ENCODE measurements at places on chromosomes 4 and X.

GRCh38 chr4:165873298-165874071 is 448 bp downstream of the TLL1 start:
- DNase-seq, result no peak

- DNase-seq, result no peak
These were observed 12.7 kb downstream of the ART3 start for GRCh38 chr4:76087007-76087769.

- no peak for DNase-seq
These were observed 47.4 kb downstream of the TMPRSS11E start for GRCh38 chr4:68494688-68495087.

GRCh38 chr4:2256781-2257191 is 5.1 kb downstream of the MXD4 start:
- no peak for DNase-seq

DNA sequence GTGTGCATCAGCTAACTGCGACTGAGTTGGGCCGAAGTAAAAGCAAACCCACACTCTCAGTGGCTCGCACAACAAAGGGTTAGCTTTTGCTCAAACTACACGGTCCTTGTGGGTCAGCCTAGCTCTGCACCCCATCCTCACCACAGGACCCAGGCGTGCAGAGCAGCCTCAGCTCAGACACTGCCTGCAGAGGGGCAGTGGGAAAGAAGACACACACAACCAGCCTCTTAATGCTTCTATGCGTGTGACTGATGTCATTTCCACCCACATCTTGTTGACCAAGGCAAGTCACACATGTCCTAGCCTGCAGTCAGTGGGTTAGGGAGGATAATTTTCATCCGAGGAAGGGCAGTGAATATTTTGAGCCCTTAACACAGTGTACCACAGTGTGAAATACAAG is 40.5 kb downstream of the HMGB2 start:
- no peak for DNase-seq

DNA sequence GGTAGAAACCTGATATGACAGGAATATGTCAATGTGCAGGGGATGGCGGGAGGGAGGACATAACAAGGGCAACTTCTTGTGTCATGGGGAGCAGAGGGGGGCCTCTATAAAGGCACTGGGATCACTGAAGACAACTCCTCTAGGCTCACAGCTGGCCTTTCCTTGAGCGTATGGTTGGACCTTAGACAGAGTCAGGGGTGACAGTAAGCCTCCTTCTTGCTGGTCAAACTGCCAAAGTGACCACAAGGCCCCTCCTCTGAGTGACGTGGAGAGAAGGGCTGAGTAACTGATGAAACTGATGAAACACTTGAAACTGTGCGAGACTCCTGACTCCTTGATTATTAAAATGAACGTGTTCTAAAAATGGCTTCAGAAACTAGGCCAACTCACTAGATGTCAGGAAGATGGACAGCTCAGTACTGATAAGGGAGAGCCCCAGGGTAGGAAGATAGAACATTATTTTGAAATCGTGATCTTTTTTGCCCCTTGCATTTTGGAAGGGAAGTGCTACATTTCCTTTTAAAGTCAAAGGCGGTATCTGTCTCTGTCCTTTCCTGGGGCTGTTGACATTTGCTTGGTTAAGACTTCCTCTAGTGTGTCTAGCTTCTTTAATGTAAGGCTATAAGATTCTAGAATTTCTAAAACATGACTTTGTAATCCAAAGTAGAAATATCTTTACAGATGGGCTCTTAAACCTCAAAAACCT is 1.6 kb downstream of the RAB33A start:
- DNase-seq, result no peak

DNA sequence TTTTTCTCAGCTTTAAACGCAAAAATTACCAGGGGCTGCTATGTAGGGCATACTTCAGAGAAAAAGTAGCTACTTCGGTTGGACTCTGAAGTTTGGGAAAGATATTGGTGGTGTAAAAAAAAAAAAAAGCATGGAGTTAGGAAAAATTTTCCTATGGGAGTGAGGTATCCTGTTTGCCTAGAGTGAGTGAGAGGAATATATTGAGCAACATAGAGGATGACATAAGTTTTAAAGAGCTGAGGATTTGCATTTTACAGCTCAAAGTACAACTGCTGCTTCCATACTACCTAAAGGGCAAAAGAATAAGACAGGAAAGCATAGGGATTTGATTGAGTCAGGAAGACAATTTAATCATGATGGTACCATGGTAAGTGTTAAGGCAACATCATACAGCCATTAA is 7.3 kb downstream of the GPRASP1 start:
- DNase-seq, result no peak

DNA sequence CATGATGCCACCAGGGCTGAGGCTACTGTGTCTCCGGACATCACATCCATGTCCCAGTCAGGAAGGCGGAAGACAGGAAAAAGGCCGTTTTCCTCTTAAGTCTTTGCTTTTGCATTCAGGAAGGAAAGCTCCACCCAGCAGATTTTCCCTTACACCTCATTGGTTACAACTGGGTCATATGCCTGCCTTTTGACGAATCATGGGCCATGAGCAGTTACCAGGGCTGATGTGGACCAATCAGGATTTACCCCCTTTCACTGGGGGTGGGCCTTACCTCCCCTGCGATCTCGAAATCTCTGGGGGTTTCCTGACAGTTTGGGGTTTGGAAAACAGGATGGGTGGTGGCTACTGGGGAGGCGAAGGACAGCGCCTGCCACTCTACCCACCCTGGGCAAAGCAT is 52.5 kb upstream of the GRPEL1 start:
- no peak for DNase-seq

DNA sequence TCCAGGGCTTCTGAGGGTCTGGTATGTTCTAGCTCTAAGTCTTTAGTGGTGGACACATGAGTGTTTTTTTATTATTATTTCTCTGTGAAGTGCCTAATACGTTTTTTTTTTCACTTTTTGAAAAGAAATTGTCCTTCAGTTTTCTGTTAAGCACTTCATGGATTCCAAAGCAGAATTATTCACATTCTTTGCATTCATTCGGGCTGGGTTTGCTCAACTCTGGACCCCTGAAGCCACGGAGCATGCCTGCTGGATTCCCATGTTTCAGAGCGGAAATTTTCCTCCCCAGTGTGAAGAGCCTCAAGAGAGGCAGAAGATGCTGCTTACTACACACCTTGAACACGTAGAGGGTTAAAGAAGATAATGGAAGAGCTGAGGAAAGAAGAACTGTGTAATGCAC is 107.5 kb downstream of the EGF start:
- DNase-seq, result no peak

- no peak for DNase-seq
These were observed 290.2 kb downstream of the CAMK2D start for GRCh38 chr4:113471146-113471860.

GRCh38 chrX:15816886-15817285 is 26.6 kb downstream of the ZRSR2 start:
- DNase-seq, result peak; percentile 68

DNA sequence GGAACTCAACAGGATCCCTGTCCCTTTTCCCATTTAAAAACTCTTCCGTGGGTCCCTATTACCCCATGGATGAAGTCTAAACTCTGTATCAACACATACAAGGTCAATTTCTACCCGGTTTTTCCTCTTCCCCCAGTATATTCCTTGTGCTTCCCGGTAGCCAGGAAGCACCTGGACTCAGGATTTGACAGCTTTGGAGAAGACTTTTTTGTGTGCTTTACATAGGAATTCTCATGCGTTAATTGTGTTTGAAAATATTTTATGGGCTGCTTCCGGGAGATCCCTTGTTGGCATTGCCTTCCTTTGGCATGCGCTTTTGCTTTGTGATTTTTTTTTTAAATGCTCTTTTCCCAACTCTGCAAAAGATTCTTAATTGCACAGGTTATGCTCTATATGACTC is 7.2 kb downstream of the SMS start:
- no peak for DNase-seq

DNA sequence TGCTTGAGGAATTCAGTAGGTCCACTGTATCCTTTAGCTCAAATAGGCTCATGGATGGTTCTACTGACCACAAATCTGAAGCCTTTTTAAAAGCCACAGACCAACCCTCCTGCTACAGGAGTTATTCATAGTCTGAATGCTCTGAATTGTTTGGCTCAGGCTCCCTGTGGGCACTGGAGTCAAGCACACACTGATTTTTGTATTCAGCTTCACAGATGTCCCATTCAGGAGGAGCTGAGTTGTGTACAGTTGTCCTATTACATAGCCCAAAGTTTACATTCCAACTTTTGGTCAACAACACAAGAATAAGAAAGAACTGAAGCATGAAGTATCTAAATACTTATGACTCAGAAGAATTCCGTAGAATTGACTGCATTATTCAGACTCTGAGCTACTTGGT is 243.9 kb downstream of the UNC5C start:
- DNase-seq, result no peak

DNA sequence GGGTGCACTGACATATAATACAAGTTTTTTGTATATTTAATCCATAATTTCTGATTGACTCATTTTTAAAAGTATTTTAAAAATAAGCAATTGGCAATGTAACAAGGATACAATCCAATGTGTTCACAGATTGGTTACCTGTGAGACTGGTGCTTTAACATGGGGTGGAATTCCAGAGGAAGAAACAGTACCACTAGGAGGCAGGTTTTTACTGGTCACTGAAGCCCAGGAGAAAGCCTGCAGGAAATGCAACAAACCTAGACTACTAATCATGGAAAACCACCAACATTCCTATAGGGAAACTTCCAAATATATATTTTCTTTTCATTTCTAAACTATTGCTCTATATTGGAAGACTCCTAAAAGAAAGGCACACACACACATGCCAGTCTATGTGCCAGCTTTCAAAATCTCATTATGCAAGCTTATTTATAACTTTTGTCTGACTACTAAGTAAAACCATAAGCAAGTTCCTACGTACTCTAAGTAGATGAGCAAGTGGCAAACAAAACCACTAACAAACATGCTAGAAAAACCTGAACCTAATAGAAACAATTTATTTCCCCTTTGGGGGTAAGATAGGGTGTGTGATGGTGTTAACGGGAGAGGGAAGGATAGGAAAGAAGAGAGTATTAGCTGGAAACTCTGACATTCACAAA is 19.2 kb downstream of the G3BP2 start:
- DNase-seq, result no peak

DNA sequence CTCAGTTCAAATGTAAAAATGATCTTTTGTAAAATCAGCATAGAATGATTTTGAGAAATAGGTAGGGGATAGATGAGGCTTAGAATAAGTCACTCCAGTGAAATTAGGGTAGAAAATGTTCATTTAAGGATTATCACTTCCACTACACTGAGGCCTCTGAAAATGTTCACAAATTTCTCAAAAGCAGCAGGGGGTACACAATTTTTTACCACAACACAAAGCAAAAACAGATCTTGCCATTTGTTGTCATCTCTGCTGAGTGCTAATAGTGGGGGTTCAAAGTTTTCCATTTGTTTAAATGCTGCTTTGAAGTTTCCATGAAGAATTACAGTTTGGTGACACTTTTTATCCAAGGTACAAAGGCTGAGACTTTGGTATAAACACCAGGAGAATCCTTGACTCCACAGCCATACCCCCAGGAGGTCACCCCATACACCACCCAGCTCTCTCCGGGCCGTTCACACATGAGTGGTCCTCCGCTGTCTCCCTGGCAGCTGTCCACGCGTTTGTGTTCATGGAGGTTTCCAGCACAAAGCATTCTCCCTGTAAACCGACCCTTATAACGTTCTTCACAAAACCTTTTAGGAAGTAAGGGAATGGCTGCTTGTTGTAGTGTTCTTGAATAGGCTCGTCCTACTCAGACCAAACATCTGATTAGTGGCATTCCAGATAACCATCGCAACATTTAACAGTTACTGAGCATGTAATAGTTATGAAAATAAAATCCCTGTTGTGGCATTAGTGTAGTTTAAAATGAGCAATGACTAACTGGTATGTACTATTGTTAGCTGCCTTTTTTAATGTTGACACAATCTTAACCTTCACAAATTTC is 71.0 kb downstream of the PRSS12 start:
- no peak for DNase-seq

- no peak for DNase-seq
These were observed 3.6 kb downstream of the STARD8 start for GRCh38 chrX:68651110-68651509.

GRCh38 chrX:53595266-53595810 is 91.2 kb downstream of the HUWE1 start:
- no peak for DNase-seq
